ENCODE measurements at places on chromosomes 4 and X.

DNA sequence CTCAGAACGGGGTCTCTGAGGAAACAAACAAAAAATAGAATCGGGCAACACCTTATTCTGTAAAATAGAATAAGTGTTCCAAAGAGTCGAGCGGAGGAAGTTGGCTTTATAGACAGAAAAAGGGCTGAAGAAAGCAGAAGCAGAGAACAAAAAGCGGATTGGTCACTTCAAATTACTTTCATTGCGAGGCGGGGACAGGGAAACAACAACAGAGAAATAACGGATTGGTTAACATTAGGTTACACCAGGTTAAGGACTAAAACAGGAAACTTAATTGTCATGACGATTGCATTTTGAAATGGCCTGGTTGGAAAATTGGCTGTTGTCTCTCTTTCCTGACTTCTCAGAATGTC lies 433 bp upstream of the COQ2 start:
- DNase-seq: no peak

DNA sequence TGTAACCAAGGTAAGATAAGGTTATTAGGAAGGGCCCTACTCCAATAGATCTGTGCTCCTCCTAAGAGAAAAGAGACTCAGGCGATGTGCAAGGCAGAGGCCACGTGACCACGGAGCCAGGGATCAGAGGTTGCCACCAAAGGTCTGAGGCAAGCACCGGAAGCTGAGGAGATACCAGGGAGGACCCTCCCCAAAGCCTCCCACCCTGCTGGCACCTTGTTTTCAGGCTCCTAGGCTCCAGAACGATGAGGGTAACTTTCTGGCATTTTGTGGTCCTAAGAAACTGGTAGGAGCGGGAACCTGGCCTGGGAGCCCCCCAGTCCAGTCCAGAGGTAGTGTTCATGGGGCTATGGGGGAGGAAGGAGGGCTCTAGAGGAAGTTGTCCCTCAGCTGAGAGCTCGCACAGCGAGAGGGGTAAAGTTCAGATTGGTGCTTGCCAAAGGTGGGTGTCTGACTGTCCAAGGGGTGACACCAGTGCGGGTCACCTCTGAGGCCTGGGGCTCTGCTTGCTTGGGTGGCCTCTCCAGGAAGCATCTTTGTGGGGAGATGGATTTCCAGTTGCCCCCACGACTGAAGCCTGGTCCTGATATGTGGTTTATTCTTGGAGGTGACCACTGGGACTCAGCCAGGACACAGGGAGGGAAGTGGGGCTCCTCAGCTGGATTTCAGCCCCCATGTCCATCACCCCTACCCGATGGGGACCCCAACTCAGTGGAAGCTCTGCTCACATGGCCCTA lies 7.5 kb upstream of the LETM1 start:
- no peak for DNase-seq

GRCh38 chrX:50103866-50104566 lies 96.8 kb downstream of the AKAP4 start:
- DNase-seq: no peak

- no peak for DNase-seq
Measured at GRCh38 chr4:7252510-7253340, 60.4 kb downstream of the SORCS2 start.

DNA sequence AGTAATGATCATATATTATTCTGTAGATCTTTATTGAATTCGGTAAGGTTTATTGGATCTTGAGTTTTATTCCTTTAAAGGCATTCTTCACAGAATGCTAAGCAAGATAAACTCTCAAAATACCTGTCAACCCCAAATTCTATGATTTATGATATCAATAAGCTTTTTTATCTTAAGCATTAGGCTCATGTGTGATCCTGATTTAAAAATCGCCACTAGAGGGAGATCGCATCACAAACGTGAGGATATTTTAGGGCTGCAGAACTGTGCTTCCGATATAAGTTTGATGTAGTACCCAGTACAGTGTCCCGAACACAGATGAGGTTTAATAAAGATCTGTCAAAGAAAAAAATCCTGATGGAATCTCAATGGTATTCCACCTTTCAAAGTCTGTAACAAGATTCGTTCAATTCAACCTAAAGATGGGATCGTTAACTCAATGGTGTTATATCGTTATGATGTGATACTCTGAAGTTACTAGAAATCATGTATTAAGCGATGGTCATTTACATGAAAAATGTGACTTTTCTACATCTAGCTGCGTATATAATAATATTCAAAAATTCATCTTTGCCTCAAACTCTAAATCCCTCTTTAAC lies 169.0 kb downstream of the CORIN start:
- no peak for DNase-seq

DNA sequence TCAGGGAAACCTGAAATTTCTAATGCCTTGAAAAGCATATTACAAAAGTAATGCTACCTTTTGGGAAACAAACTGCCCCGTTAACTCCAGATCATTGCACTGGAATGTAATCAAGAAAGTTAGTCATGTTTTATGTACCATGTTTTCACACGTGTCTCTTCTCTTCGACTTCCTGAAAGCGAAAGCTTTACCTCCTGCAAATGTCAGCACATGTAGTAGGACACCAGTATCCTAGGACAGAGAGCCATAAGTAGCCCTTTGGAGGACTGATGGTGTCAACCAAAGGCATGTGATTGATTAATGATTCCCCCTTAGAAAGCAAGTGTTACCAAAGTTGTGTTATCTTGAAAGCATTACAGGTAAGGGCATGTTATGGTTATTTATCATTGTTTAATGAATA lies 8.8 kb upstream of the MND1 start:
- DNase-seq: no peak

- no peak for DNase-seq
Measured at GRCh38 chr4:139300431-139301112, 733 bp upstream of the NAA15 start.

- no peak for DNase-seq
Measured at GRCh38 chr4:13659341-13660070, 32.0 kb upstream of the BOD1L1 start.

Data from left forelimb (tissue), 1 donor.